ENCODE measurements at places on chromosomes 7 and 10.
A peak's percentile ranks its signal among the peaks of the same experiment; 100 is the strongest.

- DNase-seq, result no peak
These were observed 206.5 kb downstream of the USP6NL start for GRCh38 chr10:11404901-11405300.

GRCh38 chr10:10831085-10831484, 186.6 kb upstream of the CELF2 start:
- DNase-seq, result no peak

GRCh38 chr7:35331730-35332678, 78.1 kb upstream of the TBX20 start:
- DNase-seq, result no peak

DNA sequence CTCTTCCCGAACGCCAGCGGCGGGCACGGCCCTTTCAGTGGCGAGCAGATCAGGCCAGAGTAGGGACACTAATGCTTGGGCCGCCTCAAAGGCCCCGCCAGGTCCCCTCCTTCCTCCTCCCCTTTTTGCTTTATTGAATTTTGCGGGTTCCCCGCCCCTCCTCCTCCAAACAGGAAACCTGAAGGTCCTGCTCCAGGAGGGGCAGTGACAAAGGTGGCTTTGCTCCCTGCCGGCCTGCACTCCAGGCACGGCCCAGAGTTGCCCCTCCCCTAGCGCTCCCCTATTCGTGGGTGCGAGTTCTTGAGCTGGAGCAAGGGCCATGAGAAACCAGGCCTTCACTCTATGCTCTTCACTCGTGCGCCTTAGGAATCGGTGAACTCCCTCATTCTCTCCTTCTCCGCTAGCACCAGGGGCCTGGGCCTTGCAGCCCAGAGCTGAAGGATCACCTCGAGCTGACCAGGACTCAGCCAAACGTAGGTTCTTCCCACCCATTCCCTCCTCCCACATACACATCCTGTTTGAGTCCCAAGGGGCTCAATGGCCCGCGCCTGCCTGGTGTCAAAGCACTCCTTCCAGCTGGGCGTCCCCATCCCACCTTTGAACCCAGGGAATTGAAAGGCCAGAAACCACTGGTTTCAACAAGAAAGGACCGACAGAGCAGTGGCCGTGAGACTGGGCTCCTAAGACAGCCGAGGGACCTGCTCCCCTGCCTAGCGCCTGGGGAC, 619 bp upstream of the HOXA6 start:
- DNase-seq, result no peak

GRCh38 chr10:50653142-50653541, 29.4 kb upstream of the SGMS1 start:
- peak; percentile 18 for DNase-seq

GRCh38 chr10:121469797-121470606, 128.2 kb downstream of the FGFR2 start:
- no peak for DNase-seq

GRCh38 chr7:71137479-71137878, 5.5 kb downstream of the GALNT17 start:
- no peak for DNase-seq

DNA sequence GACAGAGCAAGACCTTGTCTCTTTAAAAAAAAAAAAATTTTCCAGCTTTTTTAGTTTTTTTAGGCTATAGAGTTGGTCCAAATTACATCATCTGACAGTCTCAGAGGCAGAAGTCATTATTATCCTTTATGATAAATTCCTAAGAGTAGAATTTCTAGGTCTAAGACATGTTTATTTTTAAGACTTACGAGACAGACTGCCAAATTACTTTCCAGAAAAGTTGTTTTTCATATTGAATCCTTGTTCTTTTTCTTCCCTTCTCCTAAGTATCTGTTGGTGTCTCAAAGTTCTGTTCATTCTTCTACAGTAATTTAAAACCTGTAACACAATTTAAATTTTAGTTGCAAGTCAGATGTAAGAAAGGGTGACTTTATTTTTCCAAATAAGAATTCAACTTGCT, 421.4 kb downstream of the GALNT17 start:
- DNase-seq, result no peak

DNA sequence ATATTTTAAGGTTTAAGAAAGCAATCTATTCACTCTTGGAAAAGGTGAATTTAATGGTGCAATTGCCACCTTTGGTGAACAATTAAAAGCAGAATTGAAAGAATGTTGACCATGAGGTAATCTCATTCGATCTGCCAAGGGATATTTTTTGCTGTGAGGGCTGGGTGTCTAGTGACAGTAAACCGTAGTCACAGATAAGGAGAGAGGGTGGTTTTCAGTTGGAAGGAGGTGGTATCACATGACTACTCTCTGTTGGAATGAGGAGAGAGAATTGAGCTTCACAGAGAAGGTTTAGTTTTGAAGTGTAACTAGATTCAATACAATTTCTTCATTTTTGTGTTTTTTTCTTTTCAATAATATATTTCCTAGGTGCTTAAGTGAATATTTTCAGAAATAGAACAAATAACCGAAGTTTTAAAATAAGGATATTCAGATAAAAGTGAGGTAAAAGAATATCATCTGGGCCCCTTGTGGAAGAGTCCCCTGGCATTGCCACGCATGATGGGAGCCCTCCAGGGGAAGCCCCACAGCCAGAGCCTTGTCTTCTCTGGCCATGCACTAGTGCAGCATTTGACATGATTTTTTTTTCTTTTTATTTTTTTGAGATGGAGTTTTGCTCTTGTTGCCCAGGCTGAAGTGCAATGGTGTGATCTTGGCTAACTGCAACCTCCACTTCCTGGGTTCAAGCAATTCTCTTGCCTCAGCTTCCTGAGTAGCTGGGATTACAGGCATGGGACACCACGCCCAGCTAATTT, 73.4 kb downstream of the GPR141 start:
- DNase-seq, result no peak

GRCh38 chr7:70952311-70952710, 179.6 kb upstream of the GALNT17 start:
- no peak for DNase-seq

GRCh38 chr10:57599440-57599839, 668.3 kb downstream of the IPMK start:
- no peak for DNase-seq

DNA sequence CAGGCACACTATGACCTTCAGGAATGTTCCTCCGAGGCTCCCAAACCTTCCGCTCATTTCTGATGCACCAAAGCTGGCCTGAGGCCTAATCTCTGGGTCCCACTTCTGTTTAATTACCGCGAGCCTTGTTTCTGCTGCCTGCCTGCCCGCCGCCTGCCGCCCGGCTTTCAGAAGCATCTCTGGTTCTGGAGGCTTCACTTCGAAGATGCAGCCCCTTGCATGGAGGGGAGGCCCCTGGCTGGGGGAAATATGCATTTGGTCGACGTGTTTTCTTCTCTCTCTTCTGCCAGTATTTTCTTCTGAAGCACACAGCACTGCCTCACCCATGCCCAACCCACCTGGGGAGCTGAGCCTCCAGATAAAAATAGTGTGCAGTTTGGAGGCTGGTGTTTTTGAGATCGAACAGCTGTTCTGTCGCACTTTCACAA, 166.9 kb downstream of the PAXIP1 start:
- no peak for DNase-seq

GRCh38 chr10:69863580-69863979, 61.9 kb downstream of the COL13A1 start:
- no peak for DNase-seq

GRCh38 chr10:69359148-69359547, 57.6 kb downstream of the TACR2 start:
- no peak for DNase-seq

DNA sequence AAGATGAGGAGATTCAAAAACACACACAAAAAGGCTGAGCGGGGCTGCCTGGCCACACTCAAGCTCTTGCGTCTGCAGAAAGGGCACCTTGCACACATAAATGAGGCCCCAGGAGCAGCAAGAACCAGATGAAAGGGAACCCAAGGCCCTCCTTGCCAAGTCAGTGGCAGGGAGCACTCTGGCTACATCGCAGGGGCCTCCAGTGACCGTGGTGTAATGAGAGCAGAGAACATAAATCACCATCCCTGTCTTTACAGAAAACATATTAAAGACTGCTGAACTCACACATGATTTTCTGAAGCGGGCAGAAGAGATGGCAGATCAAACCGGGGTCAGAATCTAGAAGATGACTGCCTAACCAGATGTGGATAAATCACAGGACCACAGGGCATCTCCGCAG, 80.5 kb downstream of the SLIT1 start:
- no peak for DNase-seq

DNA sequence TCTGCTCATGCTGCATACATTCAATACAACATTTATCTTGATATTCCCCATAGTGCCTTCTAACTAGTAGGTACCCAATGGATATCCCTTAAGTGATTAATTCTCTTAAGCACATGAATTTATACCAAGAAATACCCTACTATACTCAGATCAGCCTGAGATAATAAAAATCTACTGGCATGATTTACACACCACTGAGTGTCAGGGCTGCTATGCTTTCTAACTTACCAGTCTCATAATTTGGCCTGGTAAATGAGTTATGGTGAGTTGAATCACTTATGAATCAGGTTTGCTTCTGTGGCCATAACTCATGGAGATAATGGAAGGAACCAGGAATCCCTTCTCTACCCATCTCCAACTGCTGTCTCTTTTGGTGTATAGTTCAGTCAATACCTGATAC, 122.8 kb downstream of the THSD7A start:
- no peak for DNase-seq

GRCh38 chr7:142752376-142753225, 3.3 kb downstream of the PRSS1 start:
- no peak for DNase-seq

DNA sequence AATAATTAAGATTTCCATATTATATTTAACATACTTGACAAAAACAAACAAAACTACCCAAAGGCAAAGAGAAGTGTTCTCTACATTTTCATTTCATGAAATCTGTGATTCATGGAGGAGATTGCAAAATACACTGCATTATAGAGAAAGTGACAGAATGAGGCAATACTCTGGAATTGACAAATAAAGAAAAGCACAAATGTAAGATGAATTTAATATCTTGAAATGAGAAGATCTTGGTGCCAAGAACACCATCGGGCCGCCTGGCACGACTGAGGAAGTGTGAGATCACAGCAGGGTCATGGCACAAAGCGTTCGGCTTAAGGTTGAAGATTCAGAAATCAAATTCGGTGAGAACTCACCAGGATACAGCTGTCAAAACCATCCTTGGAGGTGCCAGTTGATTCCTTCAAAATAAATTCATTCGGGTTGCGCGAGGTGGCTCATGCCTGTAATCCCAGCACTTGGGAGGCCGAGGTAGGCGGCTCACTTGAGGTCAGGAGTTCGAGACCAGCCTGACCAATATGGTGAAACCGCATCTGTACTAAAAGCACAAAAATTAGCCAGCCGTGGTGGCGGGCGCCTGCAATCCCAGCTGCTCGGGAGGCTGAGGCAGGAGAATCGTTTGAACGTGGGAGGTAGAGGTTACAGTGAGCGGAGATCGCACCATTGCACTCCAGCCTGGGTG, 174.0 kb upstream of the PFKP start:
- DNase-seq, result no peak

- DNase-seq, result no peak
These were observed 57.1 kb downstream of the NXPH1 start for GRCh38 chr7:8490391-8491045.

GRCh38 chr7:149494738-149495368, 2.8 kb downstream of the ZNF746 start:
- DNase-seq, result no peak

DNA sequence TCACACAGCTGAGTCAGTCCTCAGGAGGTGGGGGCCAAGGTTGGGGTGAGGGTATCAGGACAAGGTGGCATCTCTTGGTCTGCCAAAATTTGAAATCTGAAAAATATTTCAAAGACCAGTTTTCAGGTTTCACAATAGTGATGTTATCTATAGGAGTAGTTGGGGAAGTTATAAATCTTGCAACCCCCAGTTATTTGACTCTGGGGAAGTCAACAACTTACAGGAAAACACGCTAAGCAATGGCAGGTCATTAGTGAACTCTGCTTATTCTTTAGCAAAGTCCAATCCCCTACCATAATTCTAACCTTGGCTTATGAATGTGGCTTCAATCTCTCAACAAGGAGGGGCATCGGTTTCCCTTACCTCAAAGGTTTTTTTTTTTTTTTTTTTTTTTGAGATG, 94.9 kb downstream of the MARCHF5 start:
- no peak for DNase-seq

GRCh38 chr10:126133082-126133620, 236.8 kb downstream of the FANK1 start:
- DNase-seq, result no peak

Data from naive thymus-derived CD4-positive, alpha-beta T cell (primary cell).